ENCODE measurements at places on chromosomes 16 and 17. TPM values are rescaled to one million over a fixed set of nuclear protein-coding genes. Genes with fewer than 3 reads are reported as not detected.

- DNase-seq: no peak
Observed at GRCh38 chr16:79677799-79678530, 77.4 kb upstream of the MAF start.

The PSME3 gene
- total RNA-seq: 89.0 TPM

The BCAR1 gene
- total RNA-seq: 77.3 TPM

DNA sequence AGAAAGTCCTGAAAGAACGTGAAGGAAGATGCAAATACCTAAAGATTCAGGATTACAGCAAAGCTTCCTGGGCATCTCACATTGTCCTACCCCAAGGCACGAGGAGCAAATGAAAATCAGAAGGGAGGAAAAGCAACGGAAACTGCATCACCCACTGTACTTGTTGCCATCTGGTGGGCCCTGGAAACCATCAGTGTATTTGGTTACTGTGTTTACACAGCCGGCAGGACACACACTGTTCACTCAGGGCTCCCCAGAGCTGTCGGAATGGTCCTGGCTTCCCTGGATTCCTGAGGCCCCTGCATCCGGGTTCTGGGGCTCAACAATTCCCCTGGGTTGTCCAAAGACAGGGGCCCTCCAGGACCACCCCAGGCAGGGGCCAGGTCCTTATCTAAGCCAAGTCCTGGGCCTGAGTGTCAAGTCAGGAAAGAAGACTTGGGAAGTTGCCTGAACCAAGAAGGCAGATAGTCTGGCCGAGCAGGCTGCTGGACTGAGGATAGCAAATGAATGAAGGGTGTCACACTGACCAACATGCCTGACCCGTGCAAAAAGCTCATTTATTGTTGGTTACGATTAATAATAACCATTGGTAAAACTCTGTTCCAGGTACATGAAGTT is 52.8 kb downstream of the SOX9 start:
- no peak for DNase-seq

The KRT17 gene
- 59.5 TPM for total RNA-seq

Data from hepatocyte (in vitro differentiated cells).